ENCODE measurements at places on chromosomes 1 and 21.

GRCh38 chr1:39818482-39818881 lies 29.8 kb upstream of the BMP8B start:
- H3K36me3 ChIP-seq = no peaks in the 10 kb centered on the region
- H3K27ac ChIP-seq = no peak overlapping the region
- no peaks in the 10 kb centered on the region for H3K27me3 ChIP-seq
- no peaks in the 10 kb centered on the region for H3K4me1 ChIP-seq
- no peak for DNase-seq

- no peak overlapping the region for H3K27ac ChIP-seq
- H3K27me3 ChIP-seq = no peaks in the 10 kb centered on the region
- H3K4me3 ChIP-seq = no peak overlapping the region
These were observed 15.3 kb upstream of the COX20 start for GRCh38 chr1:244820131-244820530.

GRCh38 chr1:107788206-107789202 lies 176.5 kb downstream of the VAV3 start:
- no peaks in the 10 kb centered on the region for H3K36me3 ChIP-seq
- peaks cover 17% of the 10 kb centered on the region for H3K4me1 ChIP-seq
- no peaks in the 10 kb centered on the region for H3K27me3 ChIP-seq
- DNase-seq = no peak

DNA sequence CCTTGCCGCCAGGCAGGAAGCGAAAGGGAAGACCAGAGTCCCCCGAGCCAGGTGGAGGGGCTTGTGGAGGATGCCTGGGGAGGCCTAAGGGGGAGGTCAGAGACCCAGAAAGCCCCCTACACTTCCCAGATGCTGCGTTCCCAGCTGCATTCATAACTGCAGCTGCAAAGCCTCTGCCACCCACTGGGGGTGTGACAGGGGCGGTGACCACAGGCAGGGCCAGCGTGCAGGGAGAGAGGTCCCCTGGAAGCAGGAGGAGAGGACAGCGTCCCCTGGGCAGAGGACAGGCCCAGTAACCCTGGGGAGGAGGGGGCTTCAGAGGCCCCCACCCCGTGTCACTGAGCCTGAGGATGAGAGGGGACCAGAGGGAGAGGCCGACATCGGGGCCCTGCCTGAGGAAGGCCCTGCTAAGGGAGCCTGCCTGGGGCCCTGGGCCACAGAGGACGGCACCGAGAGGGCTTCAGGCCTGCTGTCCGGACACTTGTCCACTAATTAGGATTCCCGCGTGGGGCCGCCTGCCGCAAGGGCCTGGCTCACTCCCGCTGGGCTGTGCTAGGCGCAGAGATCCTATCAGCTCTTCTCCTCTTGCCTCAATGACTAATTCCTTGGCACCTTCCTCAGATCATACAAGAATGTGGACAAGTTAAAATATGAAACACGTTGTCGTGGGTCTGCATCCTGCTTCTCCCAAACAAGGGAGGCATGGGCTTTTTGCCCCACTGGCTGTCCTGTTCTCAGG lies 49.1 kb upstream of the CCDC27 start:
- no peak overlapping the region for H3K27ac ChIP-seq
- no peaks in the 10 kb centered on the region for H3K36me3 ChIP-seq
- H3K27me3 ChIP-seq = no peaks in the 10 kb centered on the region
- H3K4me3 ChIP-seq = no peak overlapping the region

Data from right atrium auricular region (tissue), 2 donors.